Mucosa of gallbladder (tissue), 1 donor: ENCODE measurements at places on chromosomes 1 and 21.
A peak's percentile ranks its signal among the peaks of the same experiment; 100 is the strongest.

DNA sequence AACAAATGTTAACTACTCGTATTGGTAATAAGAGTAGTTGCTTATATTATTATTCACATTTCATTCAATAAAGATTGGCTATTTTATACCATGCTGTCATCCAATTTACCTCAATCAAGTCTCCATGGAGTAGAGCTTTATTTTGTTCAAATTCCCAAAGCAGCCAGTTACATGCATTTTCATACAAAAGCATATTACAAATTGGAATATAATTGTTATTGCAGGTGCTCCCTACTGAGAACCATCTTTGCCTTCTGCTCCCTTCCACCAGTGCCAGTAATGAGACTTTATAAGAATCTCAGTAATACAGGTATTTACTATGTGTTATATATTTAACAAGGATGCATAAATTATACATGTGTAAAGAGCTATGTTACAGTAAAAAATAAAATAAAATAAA lies 54.2 kb downstream of the FOXJ3 start:
- no peak for DNase-seq

- no peak for DNase-seq
Measured at GRCh38 chr1:49052102-49052501, 275.4 kb upstream of the BEND5 start.

DNA sequence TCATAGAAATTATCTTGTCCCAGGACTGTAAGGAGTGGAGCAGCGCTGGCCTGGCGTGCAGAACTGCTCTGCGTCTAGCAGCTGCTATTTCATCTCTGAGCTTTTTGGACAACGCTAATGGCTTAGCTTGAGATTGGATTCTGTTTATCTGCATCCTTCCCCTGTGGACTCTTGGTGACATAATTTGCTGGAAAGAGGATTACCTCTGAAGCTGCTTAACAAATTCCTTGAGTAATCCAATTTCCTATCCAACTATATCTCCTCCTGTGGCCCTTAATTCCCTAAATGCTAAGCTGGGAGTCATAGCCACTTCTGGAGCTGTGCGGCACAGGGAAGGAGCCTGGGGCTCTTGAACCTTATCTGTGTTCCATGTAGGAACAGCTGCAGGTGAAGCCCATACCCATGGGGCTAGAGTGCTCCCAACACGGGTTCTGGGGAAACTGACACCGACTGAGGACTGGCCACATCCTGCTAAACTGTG lies 43.2 kb downstream of the IL6R start:
- DNase-seq: no peak

- no peak for DNase-seq
Measured at GRCh38 chr1:39711104-39711965, 20.1 kb upstream of the HPCAL4 start.

DNA sequence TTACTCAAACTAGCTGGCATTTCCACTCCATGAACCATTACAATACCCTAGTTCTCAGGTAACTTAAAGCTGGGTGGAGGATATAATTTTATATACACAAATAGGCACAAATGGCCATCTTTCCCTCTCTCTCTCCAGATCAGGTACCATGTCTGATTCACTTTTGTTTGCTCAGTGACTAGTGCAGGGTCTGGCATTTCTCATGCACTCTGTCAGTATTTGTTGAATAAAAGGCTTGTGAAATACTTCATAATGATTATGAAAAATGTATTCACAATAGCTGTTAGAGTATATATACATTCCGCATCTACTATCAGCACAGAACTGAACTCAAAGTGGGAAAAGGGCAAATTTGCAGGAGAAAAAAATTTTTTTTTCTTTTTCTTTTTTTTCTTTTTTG lies 510.2 kb upstream of the USP24 start:
- DNase-seq: no peak

DNA sequence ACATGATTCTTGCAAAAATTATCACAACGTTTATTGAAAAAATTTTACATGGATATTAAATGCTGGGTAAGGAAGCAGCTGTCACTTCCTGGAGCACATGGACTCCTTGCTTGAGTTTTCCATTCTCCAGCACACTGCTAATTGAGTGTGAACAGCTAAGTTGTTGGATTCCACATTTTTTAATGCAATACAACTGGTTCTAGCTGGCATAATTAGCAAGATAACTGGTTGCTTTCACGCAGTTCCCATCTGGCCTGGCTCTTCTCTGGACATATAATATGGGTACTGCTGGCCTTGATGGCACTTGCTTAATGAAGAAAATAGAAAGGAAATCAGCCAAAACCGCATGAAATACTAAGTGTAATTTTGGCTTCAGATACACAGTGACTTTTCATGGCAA lies 26.6 kb downstream of the RGS21 start:
- DNase-seq: no peak

DNA sequence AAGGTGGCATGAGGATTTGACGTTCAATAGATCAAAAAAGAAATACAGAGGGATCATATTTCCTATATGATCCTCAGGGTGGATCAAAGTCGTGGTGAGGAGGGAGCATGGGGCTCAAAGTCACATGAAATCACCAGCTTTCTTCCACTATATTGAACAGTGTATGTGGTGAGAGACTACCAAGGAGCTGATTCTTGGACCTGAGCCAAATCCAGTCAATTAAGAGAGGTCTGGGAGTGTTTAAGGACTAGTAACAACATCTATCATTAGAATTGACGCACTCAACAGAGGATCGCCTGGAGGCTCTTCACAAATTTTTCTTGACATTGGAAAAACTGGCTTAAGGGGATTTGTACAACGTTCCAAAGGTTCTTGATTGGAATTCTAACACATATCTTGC lies 267.7 kb upstream of the PROX1 start:
- DNase-seq: no peak

GRCh38 chr1:206658981-206659273 lies 23.6 kb downstream of the DYRK3 start:
- DNase-seq: no peak

DNA sequence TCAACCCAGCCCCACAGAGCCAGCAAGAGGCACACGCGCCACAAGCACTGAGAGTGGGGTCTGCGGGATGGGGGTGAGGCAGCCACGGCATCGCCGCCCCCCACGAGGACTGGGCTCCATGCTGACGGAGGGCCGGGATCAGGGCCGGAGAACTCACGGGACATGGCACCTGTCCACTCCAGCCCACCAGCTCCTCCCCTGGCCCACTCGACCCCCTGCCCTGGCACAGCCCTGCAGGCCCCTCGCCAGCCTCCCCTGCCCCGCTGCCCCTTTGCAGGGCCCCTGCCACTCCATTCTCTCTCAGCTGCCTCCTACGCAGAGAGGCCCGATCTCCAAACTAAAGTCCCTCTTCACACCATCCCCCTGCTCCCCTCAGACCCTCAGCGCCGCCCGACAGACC lies 134.0 kb downstream of the NPHP4 start:
- DNase-seq: no peak

GRCh38 chr21:46226146-46226545 lies 2.4 kb downstream of the LSS start:
- DNase-seq: no peak

- no peak for DNase-seq
Measured at GRCh38 chr1:54872036-54872331, 15.0 kb downstream of the DHCR24 start.

GRCh38 chr1:61215676-61216289 lies 133.4 kb downstream of the NFIA start:
- no peak for DNase-seq

DNA sequence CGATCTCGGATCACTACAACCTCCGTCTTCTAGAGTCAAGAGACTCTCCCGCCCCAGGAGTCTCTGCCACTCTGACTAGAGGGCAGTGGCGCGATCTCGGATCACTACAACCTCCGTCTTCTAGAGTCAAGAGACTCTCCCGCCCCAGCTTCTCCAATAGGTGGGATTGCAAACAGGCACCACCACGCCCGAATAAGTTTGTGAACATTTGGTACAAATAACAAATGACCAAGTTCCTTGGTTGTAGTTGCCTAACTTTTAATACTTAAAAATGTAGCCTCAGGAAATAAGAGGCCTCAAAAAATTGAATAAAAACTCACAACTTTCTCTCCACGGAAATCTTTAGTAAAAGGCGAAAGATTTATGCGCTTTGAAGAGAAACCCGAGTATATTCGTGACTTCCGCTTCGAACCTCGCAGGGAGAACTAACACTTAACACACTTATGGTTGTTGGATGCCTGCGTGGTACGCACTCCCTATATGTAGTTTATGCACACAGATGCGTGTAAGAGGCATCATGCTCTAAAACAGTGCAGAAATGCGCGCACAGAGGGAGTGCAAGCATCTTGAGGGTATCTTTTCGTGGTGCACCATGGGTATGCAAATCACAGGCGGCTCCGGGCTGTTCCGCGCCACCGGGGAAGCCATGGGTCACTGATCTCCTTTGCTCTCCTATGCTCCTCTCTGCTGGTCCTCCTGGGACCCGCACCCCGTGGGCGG lies 11.4 kb downstream of the BTBD19 start:
- peak; percentile 73 for DNase-seq

GRCh38 chr1:219541946-219542345 lies 71.0 kb downstream of the ZC3H11B start:
- no peak for DNase-seq

- DNase-seq: no peak
Measured at GRCh38 chr1:65435987-65436386, 15.5 kb downstream of the LEPR start.

- no peak for DNase-seq
Measured at GRCh38 chr1:217563179-217563578, 67.7 kb downstream of the GPATCH2 start.

- DNase-seq: no peak
Measured at GRCh38 chr1:54926970-54927369, 40.0 kb upstream of the DHCR24 start.

- DNase-seq: no peak
Measured at GRCh38 chr1:205832326-205832751, 17.6 kb downstream of the PM20D1 start.

DNA sequence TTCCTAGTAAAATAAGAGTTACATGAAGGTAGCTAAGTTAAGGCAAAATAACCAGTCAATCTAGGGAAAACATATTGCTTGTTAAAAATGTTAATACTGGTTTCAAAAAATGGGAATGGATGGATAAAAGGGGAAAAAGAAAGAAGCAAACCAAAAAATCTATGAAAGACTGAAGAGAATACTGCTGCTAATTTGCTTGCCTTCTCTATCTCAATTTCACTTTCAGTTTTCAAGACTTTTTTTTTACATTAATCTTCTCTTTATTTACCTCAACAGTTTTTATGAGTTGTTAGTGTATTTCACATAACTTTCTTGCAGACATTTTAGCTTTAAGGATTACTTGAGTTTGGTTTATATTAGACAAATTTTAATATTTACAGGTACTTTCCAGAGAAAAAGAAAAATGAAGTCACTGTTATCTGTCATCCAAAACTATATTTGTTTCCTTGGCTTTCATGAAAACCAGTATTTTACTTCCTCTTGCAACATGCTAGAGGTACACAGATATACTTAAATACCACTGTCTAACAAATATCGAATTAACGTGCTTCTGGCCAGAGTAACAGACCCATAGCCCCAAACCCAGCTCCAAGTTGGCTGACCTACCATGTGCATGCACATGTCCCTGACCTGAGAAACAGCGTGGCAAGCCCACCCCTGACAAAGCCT lies 70.7 kb downstream of the COL24A1 start:
- no peak for DNase-seq

GRCh38 chr1:207941665-207942064 lies 30.7 kb upstream of the CD34 start:
- DNase-seq: peak; percentile 81

GRCh38 chr1:85330214-85330631 lies 53.8 kb upstream of the BCL10 start:
- no peak for DNase-seq

GRCh38 chr1:94248956-94249688 lies 11.7 kb upstream of the ARHGAP29 start:
- no peak for DNase-seq

- DNase-seq: no peak
Measured at GRCh38 chr1:53276153-53276901, 38.0 kb upstream of the MAGOH start.

GRCh38 chr21:31929548-31929947 lies 56.7 kb downstream of the HUNK start:
- no peak for DNase-seq

GRCh38 chr21:25967181-25967900 lies 203.2 kb downstream of the APP start:
- no peak for DNase-seq

DNA sequence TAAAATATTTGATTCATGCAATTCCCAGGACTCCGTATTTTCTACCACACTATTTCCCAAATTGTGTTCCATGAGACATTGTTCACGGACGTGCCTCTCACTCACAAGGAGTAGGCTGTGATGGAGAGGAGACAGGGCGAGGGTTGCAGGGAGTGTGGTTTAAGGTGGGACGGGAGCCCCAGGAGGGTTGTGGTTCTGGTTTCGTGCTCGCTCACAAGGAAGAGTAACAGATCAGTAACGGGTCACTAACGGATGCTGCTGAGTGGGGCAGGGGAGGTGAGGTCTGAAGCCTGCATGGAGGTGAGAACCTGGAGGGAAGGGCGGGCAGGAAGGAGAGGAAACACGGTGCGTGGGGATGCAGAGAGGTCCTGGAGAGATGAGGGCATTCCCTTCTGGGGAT lies 28.8 kb downstream of the TFF3 start:
- DNase-seq: no peak

GRCh38 chr1:6502000-6502891 lies 10.8 kb upstream of the PLEKHG5 start:
- peak; percentile 44 for DNase-seq

DNA sequence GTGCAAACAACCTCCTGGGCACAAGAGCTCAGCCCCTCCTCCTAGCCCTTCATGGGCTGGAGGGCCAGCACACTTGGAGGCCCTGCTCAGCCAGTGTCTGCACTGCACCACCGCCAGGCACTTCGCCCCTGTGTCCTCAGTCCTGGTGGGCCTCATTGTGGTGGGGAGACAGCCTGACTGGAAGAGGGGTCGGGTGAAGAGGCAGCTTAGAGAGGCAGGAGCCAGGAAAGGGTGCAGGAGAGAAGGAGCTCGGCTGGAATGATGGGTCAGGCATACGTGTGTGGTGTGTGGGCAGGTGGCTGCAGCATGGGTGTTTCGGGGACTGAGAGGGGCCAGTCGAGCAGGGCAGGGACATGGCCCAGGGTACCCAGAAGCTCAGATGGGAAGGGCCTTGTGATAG lies 4.1 kb downstream of the WNT3A start:
- DNase-seq: no peak

DNA sequence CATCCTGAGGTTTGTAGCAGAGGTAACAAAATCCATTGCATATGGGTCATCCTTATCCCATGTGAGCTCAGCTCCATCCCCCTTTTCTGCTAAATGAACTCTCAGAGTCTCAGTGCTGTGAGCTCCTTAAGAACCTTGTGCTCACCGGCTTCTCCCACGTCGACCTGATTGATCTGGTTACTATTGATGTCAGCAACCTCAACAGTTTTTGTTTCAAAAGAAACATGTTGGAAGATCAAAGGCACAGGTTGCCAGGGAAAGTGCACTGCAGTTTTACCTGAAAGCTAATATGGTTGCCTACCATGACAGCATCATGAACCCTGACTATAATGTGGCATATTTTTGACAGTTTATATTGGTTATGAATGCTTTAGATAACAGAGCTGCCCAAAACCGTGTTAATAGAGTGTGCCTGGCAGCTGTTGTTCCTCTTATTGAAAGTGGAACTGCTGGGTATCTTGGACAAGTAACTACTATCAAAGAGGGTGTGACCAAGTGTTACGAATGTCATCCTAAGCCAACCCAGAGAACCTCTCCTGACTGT lies 131.4 kb downstream of the HS2ST1 start:
- DNase-seq: no peak

- no peak for DNase-seq
Measured at GRCh38 chr1:31625561-31626222, 8.2 kb downstream of the HCRTR1 start.

- DNase-seq: no peak
Measured at GRCh38 chr1:21514245-21514644, 5.0 kb downstream of the ALPL start.
